CD4-positive, alpha-beta T cell treated with Interleukin-6 at 100 ng/mL for 8 hours (primary cell): ENCODE measurements at places on chromosomes 13 and 19.

GRCh38 chr13:28357911-28358433 is 137.0 kb downstream of the FLT1 start:
- no peak for DNase-seq

- DNase-seq: no peak
Measured at GRCh38 chr13:111922086-111922485, 144.9 kb upstream of the SOX1 start.

GRCh38 chr19:3112375-3113099 is 18.4 kb downstream of the GNA11 start:
- DNase-seq: no peak

- no peak for DNase-seq
Measured at GRCh38 chr13:36531746-36532486, 99.6 kb downstream of the CCNA1 start.

GRCh38 chr13:97384371-97384770 is 49.6 kb upstream of the RAP2A start:
- no peak for DNase-seq

GRCh38 chr19:10862561-10863106 is 8.7 kb upstream of the CARM1 start:
- no peak for DNase-seq

DNA sequence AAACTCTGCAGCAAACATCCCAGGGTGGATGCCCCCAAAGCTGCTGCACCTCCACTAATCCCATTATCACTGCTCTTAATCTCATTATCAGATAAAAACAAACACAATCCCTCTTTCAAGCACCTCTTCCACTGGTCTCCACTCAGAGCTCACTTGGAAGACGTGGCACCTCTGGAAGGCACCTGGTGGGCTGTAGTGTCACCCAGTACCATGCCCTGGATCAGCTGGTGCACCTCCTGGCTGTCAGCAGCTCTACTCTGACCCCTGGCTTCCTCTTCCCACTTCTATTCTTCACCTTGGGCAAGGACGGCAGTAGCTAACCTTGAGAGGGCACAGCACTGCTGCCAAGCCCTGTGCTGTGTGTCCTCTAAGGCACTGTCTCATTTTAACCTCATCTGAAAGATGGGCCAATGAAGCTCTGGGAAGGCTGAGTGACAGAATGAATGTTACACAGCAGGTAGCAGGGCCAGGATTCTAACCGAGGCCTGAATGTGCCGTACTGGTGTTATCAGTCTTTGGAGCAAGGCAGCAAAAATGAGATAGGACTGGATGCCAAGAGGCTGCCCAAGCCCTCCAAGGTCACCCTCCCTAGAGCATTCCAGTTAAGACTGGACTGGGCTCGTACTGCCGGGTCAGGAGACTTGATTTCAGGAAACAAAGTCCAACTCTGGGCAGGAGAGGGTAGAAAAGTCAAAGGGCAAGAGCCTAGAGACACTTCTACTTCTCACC is 7.4 kb downstream of the BRD4 start:
- DNase-seq: no peak

DNA sequence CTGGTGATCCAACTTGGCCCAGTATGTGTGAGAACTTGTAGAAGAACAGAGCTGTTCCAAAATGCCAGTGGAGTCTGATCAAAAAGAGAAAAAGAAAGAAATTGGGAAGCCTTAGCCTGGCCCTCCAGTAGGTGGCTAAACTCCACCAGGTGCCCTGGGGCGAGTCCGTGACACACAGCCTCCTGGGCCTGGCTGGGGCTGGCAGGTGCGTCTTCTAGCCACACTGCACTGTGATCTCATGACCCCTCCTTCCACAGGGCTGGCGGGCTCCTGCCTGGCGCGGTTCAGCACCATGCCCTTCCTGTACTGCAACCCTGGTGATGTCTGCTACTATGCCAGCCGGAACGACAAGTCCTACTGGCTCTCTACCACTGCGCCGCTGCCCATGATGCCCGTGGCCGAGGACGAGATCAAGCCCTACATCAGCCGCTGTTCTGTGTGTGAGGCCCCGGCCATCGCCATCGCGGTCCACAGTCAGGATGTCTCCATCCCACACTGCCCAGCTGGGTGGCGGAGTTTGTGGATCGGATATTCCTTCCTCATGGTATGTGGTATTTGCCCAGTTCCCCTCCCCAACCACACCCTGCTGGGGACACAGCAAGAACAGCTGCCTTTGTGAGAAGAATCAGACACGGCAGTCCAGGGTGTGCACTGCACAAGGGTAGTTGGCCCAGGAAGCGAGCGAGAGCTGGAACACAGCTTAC is 53.7 kb downstream of the RAB20 start:
- no peak for DNase-seq

GRCh38 chr13:41652735-41653361 is 195.5 kb downstream of the RGCC start:
- DNase-seq: peak; percentile 56

DNA sequence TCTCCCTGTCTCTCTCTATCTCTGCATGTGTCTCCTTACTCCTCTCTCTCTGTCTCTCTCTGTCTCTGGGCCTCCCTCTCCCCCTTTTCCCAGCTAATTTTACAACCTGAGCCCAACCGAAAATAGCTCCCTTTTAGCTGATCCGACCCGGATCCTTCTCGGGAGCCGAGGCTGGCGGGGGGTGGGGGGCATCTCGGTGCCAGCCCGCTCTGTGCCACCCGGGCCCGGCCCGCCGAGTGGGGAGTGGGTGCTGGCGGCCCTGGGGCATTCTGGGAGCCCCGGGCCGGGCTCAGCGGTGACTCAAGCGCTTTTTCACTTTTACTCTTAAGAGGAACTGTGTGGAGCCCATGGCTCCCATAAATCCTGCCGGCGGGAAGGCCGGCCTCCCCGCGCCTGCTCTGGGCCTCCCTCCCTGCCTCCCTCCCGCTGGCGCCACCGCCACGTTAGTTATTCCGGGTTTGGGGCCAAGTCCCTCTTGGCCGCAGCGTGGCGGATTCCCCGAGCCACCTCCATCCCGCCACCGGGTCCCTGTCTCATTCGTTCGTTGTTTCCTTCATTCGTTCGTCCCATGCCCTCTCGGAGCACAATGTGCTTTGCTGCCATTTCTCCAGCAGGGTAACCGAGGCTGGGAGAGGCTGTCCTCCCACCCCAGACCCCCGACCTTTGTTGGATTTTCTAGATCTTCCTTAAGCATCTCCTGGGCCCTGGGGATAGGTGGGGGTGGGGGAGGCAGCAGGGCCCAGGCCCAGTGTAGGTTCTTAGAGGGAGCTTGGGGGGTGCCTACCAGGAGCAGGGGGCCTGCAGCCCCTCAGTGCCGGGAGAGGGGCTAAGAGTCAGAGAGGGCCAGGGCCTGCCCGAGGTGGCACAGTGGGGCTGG is 3.2 kb downstream of the NFIC start:
- no peak for DNase-seq

DNA sequence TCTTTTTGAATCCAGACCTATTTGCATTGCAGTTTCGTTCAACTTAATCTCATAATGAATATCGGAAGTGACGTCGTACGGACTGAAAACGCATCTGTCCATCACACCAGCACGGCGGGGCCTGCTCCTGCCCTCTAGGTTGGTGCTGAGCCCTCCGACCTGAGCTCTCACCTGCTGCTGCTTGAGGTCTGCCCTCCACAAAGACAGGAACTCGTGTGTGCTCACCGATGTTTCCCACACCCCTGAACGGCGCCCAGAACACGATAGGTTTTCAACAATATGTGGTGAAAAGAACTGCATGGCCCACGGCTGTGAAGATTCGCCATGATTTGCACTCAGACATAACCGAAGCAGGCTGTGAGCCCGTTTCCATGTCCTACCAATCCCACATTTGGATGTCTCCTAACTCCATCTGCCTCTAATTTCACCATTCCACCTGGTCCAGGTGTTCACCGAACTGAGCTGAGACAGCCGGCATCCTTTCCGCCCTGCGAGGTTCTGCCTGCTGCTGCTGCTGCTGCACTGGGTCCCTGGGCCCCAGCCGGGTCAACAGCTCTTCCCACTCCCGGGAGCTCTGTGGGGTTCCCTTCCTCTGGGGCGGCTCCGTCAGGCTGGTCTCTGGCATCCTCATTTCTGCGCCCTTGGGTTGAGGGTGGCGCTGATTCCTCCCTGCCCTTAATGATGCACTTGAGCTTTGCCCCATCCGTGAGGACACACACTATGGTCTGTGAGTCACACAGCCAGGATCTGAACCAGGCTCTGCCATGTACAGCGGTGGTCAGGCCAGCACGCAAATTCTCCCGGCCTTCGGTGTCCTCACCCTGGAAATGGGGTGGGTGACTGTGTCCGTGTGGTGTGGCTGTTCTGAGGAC is 20.9 kb downstream of the GRTP1 start:
- DNase-seq: no peak

DNA sequence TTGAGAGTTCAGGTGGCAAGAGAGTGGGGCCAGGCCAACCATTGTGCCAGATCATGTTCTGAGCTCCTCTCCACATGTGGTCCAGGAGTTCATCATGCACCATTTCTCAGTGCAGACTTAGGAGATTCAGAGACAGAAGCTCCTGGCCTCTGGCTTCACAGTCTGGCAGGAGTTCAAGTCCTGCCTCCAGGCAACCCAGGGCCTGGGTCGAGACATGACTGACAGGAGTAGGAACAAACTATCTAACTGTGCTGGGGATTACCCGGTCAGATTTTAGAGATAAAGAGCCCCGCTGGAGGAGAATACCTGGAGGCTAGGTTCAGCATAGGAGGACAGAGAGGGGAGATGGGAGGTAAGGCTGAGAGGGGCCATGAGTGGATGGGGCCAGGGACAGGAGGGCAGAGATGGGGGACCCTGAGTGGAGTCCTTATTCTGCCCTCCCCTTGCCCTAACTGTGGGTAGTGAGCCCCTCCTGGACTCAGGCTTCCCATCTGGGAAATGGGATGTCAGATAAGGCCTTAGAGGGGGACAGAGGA is 906 bp upstream of the CYP4F11 start:
- no peak for DNase-seq

DNA sequence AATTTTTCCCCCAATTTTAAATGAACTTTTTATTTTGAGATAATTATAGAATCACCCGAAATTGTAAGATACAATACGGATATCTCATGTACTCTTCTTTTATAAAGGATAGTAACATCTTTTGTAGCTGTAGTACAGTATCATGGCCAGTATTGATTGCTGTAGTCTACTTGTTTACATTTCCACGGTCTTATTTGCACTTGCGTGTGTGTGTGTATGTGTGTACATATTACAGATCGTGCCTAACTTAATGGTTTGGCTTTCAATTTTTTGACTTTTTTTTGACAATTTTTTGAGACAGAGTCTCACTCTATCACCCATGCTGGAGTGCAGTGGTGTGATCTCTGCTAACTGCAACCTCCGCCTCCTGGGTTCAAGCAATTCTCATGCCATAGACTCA is 6.7 kb downstream of the PAN3 start:
- no peak for DNase-seq

GRCh38 chr19:56712611-56713276 is 41.2 kb upstream of the ZNF835 start:
- no peak for DNase-seq

- DNase-seq: no peak
Measured at GRCh38 chr13:113044391-113045114, 61.0 kb upstream of the F7 start.

DNA sequence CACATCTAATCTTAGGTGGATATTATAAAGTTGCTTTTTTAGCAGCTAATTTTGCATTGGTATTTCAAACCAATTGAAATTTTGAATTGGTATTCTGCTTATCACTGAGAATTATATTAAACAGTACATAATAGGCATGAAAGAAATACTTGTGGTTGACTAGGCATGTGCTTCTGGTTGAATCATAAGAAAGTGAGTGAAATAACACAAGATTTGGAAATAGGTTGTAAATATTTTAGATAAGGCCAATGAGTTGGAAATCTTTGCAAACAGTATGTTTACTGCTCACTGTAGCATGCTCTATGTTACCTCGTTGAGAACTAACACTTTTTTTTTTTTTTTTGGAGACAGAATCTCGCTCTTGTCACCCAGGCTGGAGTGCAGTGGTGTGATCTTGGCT is 66.8 kb upstream of the RFC3 start:
- DNase-seq: no peak

DNA sequence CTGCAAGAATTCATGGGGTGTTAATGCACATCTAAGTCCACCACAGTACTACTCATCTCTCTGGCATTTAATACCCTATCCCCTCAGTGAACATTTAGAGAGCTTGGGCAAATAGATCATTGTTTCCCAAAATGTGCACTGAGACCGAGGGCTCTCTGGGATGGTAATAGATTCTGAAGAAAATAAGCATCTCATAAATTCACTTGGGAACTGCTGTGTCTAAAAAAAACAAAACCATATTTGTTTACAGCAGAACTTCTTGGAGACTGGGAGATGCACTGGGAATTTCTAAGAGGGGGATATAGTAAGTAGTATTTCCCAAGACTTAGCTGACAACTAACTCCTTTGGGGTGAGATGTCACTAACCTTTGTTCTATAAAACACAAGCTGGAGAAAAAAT is 58.4 kb downstream of the ENOX1 start:
- DNase-seq: no peak

GRCh38 chr13:48144413-48145035 is 49.6 kb upstream of the MED4 start:
- peak; percentile 15 for DNase-seq

DNA sequence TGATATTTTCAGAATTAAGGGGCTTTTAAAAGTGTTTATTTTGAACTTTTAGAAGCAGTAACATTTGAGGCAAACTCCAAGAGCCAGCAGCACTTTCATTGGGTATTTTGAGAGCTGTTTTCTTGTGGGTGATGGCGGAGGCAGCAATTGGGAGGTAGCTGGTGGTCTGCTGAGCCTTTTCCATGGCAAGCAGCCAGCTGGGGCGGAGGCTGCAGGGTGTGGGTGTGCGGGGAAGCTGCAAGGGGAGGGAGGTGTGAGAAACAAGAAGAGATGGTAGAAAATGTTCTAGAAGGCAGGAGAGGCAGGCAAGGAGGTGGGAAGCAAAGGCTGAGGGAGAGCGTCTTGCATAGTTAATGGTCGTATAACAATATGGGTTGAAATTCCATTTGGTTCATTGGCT is 223.4 kb upstream of the HTR2A start:
- no peak for DNase-seq

DNA sequence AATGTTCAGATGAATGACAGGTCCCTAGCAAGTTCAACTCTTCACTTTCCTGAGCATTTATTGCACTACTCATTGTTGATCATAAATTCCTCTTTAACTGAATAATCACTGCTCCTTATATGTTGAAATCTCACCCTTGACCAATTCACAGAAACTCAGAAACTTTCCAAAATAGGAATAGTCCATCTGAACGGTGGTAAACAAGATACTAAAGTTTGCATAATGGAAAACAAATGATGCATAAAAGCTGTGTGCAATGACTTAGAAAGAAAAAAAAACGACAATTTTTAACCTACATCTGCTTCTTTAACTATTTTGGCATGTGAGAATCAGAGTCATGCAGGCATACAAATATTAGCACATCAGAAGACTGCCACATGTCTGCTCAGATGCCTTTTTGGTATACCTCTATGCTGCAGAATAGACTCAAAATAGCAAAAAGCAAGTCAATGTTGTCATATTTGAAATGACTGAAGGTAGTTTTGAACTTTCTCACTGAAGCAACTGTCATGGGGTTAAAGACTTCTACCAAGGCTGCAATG is 34.8 kb downstream of the SLC10A2 start:
- no peak for DNase-seq

- DNase-seq: peak; percentile 50
Measured at GRCh38 chr19:41706741-41707501, 1.5 kb upstream of the CEACAM5 start.
